ENCODE measurements at places on chromosomes 7 and 10.
A peak's percentile ranks its signal among the peaks of the same experiment; 100 is the strongest.

DNA sequence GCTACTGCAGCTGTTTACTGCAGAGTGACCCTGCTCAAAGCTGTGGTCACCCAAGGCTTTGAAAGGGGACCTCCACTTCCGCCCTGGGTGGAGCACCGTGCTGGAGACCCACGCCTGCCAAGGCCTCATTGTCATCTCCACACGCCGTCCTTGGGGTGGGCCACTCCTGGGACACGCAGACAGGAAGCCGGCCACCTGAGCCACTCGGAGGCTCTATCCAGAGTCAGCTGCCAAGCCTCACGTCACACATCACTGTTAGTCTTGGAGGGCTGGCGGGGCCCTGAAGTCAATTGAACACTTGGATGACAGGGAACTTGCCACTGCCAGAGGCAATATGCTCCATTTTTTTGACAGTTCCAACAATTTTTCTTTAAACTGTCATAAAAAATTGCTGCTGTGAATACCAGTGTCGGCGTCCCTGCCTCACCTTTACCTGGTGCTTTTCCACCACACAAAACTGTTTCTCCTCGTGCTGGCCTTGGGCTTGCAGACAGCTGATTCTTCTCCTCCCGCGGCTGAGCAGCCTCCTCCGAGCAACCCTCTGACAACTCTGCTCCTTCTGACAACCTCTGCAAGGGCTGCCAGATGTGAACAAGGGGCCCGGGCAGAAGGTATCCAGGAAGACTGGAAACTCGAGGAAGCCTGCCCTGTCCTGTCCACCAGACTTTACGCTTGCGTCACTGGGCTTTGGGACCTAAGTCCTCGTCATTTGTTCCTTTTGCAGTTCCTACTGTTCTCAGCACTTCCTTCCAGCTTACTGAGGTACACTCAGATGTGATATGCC, 81.9 kb downstream of the EGFR start:
- DNase-seq, result no peak

GRCh38 chr7:31950091-31950755, 120.0 kb downstream of the PDE1C start:
- no peak for DNase-seq

GRCh38 chr7:45873355-45873754, 473 bp upstream of the CCDC201 start:
- no peak for DNase-seq

DNA sequence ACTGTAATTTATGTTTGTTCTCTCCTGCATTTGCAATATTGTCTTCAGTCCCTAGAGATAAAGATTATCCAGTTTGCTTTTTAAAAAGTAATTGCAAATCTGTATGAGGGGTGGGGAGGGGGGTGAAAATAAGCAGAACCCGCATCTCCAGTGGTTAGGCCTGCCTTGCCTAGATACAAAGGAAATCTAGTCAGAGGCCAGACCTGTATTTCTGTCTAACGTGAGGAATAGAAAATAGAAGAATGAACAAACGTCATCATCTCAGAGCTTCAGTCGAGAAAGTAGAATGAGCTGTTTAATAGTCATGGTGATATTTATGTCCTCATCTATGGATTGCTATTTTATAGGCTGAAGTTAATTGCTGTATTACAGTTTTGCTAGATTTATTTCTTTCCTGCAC, 284.2 kb downstream of the BICC1 start:
- DNase-seq, result no peak

- DNase-seq, result no peak
Measured at GRCh38 chr7:150842716-150843115, 9.6 kb upstream of the AOC1 start.

GRCh38 chr10:106618646-106619045, 545.9 kb downstream of the SORCS1 start:
- no peak for DNase-seq

- no peak for DNase-seq
Measured at GRCh38 chr10:31830887-31831286, 97.7 kb downstream of the ARHGAP12 start.

GRCh38 chr10:5840314-5841307, 27.4 kb upstream of the GDI2 start:
- DNase-seq, result no peak

DNA sequence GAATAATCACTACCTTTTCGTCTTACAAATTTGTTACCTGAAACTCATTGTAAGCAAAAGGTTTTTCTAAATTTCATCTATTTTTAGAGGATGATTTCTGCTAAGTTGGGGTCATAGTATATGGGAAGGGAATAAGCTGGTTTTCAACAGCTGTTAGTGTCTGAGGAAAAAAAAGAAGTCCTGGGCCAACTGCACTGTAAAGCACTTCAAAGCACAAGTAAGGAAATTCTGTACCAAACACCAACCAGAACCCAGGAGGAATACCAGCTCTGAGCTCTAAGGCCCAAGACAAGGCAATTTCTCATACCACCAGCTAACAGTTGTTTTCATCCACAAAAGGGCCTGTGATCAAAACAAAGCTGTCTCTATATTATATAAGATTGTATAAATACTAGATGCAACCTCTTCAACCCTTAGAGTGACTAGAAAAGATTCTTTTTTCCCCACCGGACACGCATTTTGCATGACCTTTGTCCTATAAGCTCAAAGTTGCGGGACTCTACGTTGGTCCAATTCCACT, 6.1 kb upstream of the MEOX2 start:
- no peak for DNase-seq

DNA sequence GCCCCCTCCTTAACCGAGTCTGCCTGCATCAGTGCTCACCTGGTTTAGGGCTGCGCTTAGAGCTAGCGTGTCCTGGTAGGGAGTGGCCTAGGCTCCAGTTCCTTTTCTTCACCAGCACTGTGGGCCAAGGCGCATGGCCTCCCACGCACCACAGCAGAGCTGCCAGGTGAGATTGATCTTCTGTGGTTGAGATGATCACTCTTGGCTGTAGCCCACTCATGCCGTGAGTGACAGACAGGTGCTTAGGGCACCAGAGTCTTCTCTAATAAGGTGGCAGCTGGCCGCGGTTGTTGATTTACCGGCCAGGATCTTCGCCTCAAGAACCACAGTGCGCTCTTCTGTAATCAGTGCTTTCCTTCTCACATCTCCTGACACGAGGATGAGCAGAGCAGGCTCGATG, 157.2 kb upstream of the INSYN2A start:
- no peak for DNase-seq

- no peak for DNase-seq
Measured at GRCh38 chr7:137539111-137539715, 195.7 kb upstream of the PTN start.

DNA sequence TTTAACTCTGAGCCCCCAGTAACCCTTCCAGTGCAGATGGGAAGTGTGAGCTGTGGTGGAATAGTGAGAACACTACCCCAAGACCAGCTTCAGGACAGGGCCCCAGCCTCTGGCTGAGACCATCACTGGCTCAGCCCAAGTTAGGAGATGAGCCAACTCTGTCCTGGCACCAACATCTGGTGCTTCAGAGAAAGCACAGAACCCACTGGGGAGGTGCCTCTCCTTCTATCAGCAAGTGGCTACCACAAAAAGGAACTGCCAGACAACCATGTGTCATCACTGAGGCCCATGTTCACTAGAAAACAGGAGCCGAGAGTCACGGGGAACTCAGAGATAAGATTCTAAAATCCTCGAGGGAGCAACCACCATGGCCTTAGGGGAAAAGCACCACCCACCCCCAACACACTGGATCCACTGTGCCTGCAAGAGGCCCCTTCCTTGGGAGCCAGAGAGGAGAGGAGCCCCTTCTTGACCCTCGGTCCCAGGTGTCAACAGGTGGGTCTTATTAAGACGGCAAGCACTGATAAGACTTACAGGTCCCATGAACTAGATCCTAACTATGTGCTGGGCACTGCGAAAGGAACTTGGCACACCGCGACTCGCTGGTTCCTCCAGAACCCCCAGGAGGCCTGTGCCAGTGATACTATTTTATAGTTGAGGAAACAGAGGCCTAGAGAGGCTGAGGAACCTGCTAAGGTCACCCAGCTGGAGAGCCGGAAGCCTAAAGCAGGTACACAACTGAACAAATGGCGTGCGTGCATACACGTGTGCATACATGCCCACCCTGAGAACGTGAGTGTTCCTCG, 102.7 kb downstream of the FAM53B start:
- DNase-seq, result peak; percentile 82

GRCh38 chr10:132783165-132783939, 2.6 kb downstream of the NKX6-2 start:
- no peak for DNase-seq

Data from hematopoietic multipotent progenitor cell treated with erythropoietin and hydrocortisone succinate and interleukin-3 and kit ligand, for 17 days (in vitro differentiated cells).